ENCODE measurements at places on chromosomes 3 and 15.

- DNase-seq, result no peak
These were observed 716 bp downstream of the SELENOS start for GRCh38 chr15:101276501-101277037.

DNA sequence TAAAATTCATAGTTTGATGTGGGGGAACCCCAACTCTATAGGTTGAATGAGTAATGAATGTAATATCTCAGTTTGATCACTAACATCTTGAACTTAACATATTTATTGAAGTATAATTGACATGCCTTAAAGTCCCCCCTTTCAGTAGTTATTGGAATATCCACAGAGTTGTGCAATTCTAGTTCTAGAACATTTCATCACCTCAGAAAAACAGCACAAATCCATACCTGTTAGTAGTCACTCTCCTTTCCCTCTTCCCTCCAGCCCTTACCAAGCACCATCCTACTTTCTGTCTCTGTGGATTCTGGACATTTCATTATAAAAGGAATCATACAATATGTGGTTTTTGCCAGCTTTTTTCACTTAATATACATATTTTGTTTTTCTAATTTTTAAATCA, 8.7 kb upstream of the NIT2 start:
- no peak for DNase-seq

- DNase-seq, result no peak
These were observed 213.9 kb downstream of the CDIN1 start for GRCh38 chr15:36793205-36793873.

DNA sequence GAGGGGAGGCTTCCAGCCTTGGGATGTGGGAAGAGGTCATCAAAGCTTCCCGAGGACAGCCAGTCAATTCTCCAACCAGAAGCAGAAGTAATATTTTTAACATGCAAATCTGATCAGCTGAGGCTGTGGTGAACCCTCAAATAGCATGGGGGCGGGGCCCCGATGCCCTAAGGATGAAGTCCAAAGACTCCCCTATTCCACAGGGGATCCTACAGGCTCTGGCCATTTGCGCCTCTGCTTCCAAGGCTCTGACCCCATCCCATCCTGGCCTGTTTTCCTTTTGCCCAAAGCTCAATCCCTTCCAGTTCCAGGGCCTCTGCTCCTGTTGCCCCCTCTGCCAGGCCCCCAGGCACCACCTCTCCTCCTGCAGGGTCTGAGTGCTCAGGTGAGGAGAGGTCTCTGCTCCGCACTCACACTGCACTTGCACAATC, 6.7 kb upstream of the CSK start:
- DNase-seq, result no peak

- no peak for DNase-seq
These were observed 38.7 kb upstream of the CSPG5 start for GRCh38 chr3:47617086-47618010.

DNA sequence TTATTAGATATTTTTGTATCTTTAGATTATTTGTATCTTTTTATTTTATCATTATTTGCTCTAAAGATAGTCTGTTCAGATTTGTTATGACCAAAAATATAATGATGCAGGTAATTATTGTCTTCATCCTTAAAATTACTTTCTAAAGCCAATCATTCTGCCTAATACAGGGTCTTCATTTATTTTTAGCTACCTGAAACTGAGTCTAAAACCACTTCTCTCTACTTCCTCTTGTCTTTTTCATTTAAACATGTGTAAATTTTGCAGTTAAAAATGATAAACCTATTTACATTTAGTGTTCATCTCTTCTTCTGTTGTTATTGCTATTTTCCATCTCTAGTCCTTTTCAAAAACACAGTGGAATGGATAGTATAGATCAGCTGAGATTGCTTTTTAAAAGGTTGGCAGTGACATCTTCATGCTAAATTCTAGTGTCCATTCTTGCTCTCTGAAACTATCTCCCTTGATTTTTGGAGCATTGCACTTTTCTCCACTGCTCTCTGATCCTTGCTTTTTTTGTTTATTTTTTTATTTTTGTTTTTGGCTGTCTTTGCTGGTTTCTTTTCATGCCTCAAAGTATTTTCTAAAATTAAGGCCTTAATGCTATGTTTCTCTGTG, 91.8 kb downstream of the UBE2E2 start:
- DNase-seq, result no peak

GRCh38 chr15:52394118-52394517, 98.5 kb upstream of the MYO5C start:
- DNase-seq, result no peak

DNA sequence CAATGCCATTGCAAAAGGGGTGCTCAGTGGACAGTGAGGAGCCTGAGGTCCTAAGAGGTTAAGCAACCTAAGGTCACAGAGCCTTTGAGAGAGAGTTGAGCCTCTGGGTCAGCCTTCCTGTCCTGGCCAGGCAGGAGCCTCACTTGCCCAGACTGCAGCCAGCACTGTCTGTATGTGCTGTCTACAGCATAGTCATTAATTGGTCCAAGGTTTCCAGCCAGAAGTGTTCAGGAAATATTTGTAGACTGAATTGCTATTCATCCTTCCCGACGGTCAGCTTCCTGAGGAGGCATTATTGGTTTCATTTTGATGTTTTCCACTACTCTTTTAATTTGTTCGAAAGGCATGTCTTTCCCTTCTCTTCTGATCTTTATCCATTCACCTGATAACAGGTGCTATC, 8.1 kb downstream of the SEC13 start:
- DNase-seq, result no peak

DNA sequence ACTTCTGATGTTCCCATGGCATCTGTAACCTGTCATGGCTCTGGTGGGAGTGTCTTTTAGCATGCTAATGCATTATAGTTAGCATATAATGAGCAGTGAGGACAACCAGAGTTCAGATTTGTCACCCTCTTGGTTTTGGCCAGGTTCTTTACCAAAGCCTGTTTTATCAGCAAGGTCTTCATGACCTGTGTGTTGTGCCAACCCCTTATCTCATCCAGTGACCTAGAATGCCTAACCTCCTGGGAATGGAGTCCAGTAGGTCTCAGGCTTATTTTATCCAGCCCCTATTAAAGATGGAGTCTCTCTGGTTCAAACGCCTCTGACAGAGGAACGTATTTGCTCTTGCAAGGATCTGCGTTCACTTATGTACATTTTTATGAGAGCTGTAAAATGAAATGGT, 60.3 kb upstream of the UTS2B start:
- no peak for DNase-seq

GRCh38 chr3:31450345-31450744, 82.4 kb upstream of the STT3B start:
- DNase-seq, result no peak
